ENCODE measurements at places on chromosomes 2 and 18. TPM values are rescaled to one million over a fixed set of nuclear protein-coding genes. Genes with fewer than 3 reads are reported as not detected.

- no peak for DNase-seq
These were observed 83.0 kb downstream of the LPIN1 start for GRCh38 chr2:11829324-11829946.

ESPNL gene
- total RNA-seq = not detected

SPR gene
- 42.0 TPM for total RNA-seq

DNA sequence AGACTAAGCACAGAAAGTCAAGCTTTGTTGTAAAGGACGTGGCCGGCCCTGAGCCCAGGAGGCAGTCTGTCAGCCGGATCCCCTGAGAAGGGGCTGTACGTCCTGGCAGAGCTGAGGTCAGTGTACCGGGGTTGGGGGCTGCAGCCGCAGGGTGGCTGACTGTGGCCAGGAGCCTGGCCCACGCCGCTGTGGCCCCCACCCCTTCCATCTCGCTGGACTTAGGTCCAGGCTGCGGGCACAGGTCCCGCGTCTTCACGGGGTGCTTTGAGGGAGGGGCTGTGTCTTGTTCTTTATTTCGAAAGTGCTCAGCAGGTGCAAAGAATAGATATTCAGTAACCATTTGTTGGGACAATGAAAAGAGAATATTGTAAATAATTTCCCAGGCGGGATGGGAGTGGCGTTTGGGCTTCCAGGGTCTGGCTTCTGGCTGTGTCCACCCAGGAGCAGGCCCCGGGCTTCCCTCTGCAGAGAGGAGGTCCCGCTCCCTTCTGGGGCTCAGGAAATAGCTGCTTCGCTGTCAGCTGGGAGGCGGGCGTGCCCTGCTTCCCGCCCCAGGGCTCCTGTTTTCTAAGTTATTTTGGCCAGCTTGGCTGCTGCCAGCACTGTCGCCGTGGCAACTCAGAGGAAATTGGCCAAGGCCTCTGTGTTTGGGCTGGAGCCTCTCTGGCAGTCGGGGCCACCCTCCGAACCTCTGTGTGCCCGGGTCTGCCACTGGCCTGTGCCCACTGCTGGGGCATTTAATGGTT is 7.4 kb downstream of the NFATC1 start:
- no peak for DNase-seq

TUBA3E gene
- total RNA-seq = not detected

DNA sequence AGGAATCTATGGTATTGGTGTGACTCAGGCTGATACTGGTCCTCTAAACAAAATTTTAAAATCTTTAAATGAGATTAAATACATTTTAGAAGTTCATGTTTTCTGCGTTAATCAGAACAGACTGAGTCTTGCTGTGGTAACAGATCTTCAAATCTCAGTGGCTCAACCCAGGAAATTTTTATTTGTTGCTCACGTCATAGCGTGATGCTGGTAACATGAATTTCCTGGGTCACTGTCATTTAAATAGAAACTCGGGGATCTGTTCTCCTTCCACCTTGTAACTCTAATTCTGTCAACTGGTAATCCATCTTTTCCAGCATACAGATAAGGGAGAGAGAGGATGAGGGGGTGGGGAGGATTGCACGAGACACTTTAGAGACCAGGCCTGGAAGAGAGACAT is 90.0 kb downstream of the CDC42EP3 start:
- DNase-seq = no peak

MAP3K19 gene
- total RNA-seq = not detected

GRCh38 chr2:18253686-18254197 is 306.7 kb downstream of the RDH14 start:
- DNase-seq = no peak

- no peak for DNase-seq
These were observed 164.1 kb upstream of the RASGRP3 start for GRCh38 chr2:33312355-33312754.

TUBB8B gene
- not detected for total RNA-seq

DNA sequence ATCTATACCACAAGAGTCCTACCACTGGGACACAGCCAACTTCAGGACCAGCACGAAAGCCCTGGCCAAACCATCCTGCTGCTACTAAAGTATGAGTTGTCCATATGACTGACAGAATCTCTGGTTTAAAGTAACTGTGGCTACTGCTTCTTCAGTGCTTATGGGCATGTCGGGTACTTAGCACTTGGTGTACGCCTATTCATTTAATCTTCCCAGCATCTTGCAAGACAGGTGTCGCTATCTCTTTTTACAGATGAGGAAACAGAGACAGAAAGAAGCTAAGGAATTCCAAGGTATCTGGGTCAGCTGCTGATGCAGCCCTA is 203.4 kb upstream of the ID2 start:
- no peak for DNase-seq

- peak; percentile 8 for DNase-seq
These were observed 75.6 kb upstream of the CCDC150 start for GRCh38 chr2:196563876-196564275.

DNA sequence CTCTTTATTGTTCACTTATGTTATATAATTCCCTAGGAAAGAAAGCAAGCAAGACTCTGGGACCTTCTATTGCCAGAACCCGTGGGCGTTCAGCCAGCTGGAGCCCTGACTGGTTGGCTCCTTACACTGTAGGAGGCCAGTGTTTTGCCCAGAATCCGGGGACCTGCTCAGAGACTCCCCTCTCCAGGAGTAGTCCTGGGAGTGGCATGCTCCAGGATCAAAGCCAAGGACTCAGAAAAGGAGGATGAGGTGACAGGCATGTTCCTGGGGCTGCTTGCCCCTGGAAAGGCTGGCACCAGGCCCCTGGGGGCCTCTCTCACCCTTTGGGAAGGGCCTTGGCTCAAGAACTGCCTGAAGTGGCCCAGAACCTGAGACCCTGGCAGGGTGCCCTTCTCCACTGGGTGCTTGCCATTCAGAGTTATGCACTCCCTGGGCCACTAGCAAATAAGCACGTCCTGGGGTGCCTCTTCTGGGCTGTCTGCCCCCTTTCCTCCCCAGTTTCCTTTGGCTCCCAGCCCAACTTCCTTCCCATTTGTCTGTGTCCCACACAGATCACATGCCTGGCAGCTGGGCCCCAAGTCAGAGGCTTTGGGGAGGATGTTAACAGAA is 19.6 kb upstream of the KIF3C start:
- no peak for DNase-seq

- DNase-seq = no peak
These were observed 382.2 kb upstream of the HNRNPA3 start for GRCh38 chr2:176830362-176830761.

DNA sequence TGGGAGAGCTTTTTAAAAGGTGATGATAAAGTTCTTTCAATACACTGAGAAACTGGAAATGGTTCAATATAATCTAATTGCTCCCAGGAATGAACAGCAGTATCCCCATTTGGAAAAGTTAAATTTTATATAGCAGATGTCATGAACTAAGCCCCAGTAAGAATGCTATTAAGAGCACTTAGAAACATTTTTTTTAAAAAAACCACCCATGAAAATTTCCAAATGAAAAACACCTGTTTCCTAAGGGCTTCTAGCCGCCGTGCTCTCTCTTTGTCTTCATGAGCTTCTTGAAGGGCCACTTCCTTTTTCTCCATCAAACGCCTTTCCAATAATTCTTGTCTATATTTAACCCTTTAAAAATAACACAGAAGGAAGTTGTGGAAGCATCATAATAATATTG is 77.0 kb downstream of the UPP2 start:
- DNase-seq = no peak

- DNase-seq = no peak
These were observed 43.6 kb downstream of the GPC1 start for GRCh38 chr2:240479111-240479501.

- DNase-seq = no peak
These were observed 649 bp downstream of the FECH start for GRCh38 chr18:57585855-57586250.

DNA sequence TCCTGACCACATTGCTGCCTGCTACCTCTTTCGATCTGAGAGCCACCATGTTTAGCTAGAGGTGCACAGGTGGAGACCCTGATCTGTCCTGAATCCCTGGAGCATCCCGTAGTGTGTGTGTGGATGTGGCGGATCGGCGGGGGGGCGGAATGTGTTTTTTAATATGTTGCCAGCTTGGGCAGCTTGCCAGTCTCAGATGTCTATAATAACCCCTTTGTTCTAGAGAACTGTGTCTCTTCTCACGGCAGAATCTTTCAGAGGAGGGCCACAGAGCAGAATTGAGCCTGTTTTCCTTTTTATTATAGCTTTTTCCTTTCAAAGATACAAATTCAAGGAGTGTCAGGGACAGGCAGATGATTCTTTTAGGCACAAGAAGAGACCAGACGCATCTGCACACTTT is 934.1 kb upstream of the KLHL29 start:
- no peak for DNase-seq

CHST9 gene
- not detected for total RNA-seq

DNA sequence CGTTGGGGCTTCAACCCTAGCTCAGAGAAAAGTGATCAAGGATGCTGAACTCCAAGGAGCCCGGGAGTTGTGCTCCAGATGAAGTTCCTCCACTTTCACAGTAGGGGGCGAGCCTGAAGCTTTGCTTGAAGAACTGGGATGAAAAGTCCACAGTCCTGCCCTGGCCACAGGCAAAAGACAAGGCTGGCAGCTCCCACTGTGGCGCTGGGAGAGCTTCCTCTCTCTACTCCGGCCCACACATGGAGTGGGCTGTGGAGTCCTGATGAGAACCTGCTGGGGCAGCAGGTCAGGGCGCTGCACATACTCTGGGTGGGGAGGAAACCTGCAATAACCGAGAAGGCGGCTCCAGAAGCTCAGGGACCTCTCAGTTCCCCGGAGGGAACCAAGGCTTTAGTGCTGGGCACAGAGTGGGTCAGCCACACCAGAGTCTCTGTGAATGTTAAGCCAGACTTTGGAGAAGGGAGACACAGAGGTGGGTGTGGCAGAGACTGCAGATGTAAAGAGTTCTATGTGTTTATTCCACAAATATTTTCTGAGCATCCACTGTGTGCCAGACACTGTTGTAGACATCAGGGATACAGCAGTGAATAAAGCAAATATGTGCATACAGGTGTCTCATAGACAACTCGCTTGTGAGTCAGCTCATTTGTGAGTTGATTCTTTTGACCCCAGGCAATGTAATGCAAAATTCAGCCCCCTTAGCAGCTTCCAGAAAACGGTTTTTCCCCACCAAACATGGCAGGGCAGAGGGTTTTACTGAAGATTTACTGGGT is 48.0 kb upstream of the MRPL33 start:
- no peak for DNase-seq

TCF23 gene
- total RNA-seq = not detected

GRCh38 chr2:154699575-154699930 is 1.1 kb downstream of the KCNJ3 start:
- no peak for DNase-seq

GRCh38 chr2:206824993-206825392 is 59.6 kb downstream of the FASTKD2 start:
- no peak for DNase-seq

GCA gene
- 18.6 TPM for total RNA-seq

PDE1A gene
- 0.28 TPM for total RNA-seq

SNORC gene
- total RNA-seq = 0.26 TPM
